ENCODE measurements at places on chromosomes 12 and 14.

DNA sequence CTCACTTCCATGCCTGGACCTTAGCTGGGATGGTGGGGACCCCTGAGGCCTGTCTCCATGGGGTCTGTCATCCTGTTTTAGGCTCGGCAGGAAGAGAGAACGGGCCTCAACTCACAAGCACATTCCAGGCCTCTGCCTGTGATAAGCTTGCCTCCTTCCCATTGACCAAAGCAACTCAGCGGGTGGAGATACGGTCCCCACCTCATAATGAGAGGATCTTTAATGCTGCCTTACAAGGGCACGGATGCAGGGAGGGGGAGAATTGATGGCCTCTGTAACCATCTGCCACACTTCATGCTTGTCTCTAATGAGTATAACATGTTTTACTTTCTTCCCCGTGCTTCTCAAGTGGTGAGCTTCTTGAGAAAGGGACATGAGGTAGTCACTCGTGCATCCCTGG lies 50.0 kb downstream of the GLT1D1 start:
- no peak for DNase-seq

DNA sequence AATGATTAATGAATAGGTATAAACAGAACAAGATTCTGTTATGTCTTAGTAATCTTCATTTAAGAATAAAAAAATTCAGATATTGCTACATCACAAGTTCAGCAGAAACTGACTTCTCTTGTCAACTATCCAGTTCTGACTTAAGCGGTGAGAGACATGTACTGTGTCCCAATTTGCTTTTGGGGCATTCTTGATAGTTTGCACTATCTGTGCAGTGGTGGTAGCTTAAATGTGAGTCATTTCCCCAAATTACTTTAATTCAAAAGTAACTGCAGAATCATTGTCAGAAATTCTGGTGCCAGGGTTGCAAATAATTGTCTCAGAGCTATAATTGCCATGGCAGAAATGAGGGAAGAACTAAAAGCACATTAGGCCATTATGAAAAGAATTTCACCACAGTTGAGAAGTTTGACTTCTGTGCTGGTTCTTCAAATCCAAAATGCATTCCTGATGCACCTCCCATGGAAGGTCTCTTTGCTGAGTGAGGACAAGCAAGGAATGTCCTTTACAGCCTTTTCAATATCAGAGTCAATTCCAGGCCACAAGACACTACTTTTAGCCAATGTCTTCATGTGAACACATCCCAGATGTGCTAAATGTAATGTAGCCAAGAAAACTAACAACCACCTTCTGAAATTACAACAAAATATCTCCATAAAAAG lies 304.7 kb downstream of the SSPN start:
- DNase-seq, result no peak

DNA sequence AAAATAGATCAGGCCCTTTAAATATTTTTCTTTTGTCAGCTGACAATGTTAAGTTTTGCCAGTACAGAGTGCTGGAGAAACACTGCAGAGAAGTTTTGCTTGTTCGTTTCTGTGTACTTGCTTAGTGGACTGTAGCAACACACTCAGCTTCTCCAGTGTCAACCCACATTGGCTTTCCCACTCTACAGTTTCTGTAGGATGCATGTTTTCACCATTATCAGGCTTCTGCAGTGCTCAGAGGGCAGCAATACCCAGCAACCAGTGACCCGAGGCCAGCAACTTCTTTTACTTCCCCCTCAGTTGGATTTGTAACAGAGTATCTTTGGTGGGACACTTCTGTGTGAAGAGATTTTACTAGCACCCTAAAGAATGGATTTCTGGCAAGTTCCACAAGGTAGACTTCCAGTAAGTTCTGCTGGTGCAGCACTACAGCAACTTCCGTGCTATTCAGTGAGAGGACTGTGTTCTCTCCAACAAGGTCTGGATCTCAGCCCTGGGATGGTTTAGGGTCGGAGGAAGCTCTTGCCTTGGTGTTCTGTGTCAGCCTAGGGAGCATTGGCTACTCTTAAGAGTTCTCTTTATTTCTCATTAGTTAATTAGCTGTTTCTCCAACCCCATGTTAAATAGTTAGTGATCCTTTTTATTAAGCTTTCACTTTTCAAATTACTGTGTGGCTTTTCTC lies 70.4 kb downstream of the FUT8 start:
- DNase-seq, result no peak

DNA sequence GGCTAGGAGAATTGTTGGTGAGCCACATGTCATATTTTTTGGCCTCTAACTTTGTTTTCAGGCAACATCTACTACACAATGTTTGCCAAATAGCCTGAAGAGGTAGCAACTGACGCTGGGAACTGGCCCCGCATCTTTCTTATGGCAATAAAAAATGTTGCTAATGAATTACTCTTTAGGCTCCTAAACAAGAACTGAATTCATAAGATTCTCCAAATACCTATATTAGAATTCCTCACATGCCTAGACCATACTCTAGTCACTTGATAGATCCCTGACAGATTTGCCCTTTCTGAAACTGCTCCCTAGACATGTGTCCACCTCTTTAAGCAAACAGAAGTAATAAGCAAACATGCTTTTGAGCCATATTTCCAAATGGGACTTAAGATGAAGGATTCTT lies 209.0 kb upstream of the ATXN7L3B start:
- no peak for DNase-seq

DNA sequence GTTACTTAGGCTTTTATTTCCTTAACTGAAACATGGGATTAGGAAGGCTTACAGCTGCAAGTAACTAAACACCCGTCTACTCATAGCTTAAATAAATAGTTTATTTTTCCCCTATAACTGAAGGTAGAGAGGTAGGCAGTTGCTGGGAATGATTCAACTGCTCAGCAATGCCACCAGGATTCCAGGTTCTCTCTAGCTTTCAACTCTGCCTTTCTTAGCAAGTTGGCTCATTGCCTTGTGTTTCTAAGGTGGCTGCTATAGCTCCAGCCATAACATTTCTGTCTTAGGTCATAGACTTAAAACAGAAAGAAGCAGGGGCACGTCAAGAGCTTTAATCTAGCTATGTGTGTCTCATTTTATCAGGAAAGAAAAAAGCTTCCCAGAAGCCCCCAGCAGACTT lies 103.7 kb upstream of the MDM1 start:
- DNase-seq, result peak; percentile 83

DNA sequence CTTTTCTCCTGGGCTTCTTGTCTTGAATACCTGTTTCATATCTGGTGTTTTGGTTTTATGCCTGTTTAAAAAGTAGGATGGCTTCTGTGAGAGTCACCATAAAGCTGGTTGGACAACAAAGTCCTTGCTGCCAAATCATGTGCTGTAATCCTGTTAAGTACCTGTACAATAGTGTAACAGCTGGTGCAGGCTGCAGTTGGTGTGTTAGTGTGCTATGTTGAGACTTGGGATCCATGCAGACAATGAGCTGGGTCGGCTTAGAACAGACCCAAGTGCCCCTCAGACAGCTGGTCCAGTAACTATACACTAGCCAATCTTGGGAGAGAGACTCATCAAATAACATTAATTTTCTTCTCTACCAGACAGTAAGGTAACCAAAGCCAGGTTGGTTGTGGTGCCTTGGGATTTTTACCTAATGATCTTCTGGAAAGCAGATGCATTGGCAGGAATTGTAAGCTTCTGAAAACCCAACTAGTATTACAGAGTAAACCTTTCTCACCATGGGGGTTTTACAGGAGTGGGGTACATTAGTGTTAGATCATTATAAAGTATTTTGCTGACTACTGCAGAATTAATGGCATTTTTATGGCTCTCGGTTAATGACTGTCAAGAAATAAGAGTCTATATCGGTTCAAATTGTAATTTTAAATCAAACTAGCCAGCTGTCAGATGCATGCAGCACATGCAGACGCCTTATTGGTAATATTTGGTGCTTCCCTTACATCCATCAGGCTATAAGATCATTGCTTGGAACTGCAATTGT lies 231.2 kb downstream of the PDZRN4 start:
- no peak for DNase-seq

GRCh38 chr14:76997257-76997970 lies 31.1 kb downstream of the IRF2BPL start:
- DNase-seq, result peak; percentile 17

GRCh38 chr12:6788972-6789924 lies at the start of gene CD4:
TSS of gene CD4 (plus strand) at chr12:6789528. CDS start at chr12:6800139, 10,611 bp downstream.
- no peak for DNase-seq

GRCh38 chr12:48017496-48017895 lies 13.2 kb upstream of the COL2A1 start:
- DNase-seq, result no peak

GRCh38 chr14:98708555-98708954 lies 563.4 kb downstream of the BCL11B start:
- no peak for DNase-seq

DNA sequence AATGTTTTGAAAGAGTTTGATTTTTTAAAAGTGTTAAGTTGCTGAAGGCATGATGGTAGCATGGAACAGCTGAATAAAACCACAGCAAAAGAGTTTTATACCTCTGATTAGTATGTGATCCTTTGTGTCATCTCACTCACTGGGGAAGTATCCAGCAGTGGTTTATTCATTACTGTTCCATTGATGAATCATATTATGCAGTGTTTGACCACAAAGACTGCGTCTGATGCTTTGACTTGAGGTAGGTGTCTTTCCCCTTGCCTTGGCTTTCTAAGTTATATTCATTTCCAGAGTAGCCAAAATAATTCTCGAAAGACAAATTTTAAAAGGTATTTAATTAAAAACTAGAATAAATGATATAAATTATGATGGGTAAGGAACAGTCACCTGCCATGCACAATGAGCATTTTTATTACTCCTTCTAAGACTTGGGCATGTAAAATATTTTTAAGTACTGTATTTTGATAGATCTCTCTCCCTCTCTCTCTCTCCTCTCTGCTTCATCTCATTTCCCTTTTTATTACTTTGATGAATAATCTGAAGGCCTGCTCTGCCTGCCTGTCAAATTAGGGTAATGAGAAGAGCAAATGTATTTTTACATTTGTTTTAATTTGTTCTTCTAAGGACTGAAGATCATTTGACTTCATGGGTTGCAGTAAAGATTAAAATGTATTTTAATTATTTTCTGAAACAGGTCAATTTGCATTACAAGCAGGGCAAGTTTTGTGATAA lies 164.9 kb downstream of the NAV3 start:
- peak; percentile 95 for DNase-seq

GRCh38 chr14:82987502-82988124 lies 1454.0 kb upstream of the SEL1L start:
- DNase-seq, result no peak

DNA sequence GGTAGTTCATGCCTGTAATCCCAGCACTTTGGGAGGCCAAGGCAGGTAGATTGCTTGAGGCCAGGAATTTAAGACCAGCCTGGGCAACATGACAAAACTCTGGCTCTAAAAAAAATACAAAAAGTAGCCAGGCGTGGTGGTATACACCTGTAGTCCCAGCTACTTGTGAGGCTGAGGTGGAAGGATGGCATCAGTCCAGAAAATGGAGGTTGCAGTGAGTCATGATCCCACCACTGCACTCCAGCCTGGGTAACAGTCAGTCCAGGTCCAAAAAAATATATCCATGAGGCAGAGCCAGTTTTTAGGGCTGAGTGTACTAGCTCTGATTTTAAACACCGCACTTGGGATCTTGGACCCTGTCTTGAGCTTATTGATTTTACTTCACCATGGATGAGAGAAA lies 30.6 kb upstream of the FICD start:
- DNase-seq, result no peak

DNA sequence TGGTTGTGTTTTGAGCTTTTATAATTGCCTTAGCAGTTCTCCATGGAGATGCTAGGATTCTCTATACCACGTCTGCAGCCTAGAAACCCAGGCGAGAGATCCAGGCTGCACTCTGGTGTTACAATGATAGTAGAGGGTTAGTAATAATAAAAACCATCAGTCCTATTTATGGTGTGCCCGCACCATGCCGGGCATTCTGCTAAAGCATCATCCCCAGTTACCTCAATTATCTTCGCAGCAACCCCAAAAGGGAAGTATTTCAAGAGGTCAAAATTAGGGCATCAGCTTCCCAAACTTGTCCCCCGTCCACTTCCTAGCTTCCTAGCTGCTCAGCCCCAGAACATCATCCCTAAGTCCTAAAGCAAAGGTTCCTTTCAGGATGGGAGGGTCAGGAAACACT lies 3.2 kb downstream of the SYNE3 start:
- DNase-seq, result no peak

DNA sequence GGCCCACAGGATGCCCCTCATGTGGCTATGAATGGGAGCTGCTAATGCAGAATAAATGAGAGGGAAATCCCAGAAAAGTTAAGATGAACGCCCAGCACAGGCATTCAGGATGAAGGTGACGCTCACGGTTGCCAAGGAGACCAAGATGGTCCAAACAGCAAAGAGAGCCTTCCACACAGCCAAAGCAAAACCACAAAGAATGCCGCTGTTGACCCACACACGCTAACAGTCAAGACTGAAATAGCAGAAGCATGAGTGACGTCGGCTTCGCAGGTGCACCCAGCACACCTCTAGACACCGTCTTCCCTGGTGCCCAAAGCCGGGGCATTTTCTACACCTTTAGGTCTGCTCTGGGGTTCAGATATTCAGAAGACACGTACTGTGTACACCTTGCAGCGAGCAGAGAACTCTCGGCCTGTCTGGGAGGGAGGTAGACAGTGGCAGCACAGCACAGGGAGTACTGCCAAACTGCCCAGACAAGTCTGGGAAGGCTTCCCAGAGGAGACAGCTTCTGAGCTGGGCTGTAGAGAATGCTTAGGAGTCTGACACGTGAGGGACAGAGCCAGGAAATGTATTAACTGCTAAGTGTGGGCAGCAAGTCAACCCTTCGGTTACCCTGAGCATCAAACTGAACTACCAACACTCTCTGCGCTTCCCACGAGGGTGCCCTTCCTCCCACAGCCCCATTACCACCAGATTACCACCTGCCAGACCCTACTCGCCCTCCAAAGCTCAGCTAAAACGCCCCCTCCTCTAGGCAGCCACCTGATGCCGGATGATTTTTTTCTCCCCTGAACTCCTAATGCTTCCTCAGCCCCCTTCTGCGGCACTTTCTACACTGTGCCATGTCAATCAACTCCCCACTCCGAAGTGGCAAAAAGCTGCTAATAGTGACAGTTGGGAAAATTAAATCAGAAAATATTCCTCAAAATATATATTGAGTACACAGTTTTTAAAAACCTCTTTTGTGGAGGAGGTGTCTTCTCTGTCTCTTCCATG lies 50.1 kb downstream of the CCDC88C start:
- DNase-seq, result peak; percentile 97

DNA sequence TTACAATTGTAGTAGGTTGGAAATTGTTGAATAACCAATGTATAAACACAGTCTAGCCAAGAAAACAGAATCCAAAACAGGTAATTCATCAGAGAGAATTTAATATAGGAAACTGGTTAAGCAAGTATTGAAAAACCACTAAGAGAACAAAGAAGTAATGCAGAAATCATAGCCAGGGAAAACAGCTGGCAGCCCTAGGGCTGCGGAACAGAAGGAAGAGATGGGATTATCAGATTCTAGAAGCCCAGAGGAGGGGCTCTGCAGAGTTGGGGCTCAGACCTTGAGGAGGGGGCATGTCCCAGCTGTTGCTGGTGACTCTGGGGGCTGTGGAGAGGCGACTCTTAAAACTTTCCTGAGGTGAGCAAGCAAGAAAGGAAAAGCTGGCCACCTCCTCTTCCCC lies 49.4 kb downstream of the CD9 start:
- DNase-seq, result no peak

GRCh38 chr14:82935691-82936090 lies 1402.0 kb upstream of the SEL1L start:
- no peak for DNase-seq

All from astrocyte (in vitro differentiated cells and primary cell).